ENCODE measurements at places on chromosomes 3 and 15.

DNA sequence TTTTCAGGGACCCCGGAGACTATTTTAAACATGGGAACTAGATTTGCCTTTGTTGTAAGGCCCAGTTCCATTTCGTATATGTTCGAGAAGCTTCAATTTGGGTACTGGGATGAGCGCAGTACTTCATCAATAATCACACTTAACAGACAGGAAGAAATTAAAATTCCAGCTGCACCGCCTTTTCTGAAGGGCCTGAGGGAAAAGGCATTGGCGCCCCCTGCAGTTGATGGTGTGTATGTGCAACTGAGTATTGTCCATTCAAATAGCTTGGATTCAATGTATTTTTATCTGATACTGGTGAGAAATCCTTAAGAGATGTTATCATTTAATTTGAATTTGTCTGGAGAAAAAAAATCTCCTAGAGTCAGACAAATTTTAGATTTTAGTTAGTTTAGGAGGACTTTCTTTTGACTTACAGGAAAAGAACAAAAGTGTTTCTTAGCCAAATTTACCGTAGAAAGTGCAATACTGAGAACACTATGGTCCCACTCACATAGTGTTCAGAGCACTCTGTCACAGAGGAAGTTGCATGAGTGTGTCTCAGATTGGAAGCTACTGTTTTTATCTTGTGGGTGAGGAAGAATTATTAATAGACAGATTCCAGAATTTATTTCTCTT is 5.4 kb upstream of the ALDH1A2 start:
- DNase-seq, result peak; percentile 65

- DNase-seq, result no peak
These were observed 622 bp upstream of the PLSCR1 start for GRCh38 chr3:146544929-146545528.

DNA sequence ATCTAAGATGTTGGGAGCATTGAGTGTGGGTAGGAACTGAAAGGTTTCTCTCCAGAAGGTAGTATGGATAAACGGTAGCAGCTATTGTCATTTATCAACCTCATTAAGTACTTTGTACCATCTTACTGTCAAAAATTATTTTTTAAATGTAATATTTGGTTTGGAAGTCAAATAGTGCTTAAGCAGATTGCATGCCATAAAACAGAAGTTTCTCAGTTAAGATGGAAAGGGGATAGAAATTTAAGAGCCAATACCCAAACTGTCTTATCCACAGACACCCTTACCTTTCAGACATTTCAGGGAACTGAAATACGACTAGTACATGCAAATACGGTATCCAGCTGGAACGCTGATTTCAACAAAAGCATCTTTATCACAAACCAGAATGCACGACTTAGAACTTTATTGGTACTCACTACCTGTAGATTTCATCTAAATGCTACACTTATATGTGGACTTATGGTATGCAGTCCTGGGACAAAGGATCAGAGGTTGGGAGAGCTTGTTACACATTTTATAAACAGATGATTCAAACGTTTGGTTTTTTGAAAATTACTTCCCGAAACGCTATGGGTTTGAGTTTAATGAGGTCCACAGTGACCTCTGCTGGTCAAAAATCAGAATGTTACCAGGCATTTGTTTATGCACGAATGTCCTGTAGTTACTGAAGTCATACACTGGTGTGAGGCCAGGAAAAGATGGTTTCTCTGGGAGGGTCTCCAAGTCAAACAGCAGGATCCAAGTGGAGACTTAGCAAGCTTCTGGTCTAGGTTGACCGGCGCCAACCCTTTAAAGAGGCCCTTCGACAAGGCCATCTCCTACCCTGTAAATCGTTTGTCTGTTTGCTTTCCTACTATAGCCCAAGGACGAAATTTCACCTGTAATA is 45.7 kb upstream of the DUT start:
- DNase-seq, result peak; percentile 74

DNA sequence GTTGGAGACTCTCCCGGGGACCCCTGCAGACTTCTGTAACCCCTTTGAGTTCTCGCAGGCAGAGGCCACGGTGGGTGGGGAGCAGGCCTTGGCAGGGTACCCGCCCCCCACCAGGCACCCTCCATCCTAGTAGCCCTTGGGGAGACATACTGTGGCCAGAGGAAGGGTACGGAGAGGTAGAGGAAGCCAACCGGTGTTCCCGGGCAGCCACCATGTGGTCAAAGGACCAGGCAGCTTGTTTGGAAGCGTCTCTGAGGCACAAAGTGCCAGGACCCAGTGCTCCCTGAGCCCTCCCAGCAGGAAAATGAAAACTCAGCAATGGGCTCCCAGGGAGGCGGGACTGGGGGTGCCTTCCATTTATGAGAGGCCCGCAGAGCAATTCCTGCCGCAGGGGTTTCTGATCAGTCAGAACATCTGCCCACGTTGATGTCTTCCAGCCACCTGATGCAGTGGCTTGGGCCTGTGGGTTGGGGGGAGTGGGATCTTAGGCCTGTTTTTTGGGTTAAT is 53.0 kb upstream of the CGNL1 start:
- no peak for DNase-seq

- DNase-seq, result no peak
These were observed 117.7 kb upstream of the PLCL2 start for GRCh38 chr3:16767006-16767405.

DNA sequence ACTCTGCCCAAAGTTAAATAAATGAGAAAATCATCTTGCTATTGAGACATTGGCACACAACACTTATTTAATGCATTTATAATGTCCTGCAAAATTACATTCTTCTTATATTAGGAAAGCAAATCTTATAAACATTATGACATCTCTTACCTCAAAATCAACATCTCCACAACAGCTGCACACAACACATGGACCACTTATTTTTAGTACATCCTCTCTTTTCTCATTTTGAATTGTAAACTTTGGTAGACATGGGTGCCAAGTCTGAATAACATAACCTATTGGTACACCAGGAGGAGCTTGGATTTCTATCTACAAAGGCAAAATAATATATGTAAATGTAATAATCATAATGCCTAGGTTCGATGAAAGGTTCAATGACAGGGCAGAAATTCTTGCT is 23.0 kb downstream of the PLSCR1 start:
- DNase-seq, result no peak

DNA sequence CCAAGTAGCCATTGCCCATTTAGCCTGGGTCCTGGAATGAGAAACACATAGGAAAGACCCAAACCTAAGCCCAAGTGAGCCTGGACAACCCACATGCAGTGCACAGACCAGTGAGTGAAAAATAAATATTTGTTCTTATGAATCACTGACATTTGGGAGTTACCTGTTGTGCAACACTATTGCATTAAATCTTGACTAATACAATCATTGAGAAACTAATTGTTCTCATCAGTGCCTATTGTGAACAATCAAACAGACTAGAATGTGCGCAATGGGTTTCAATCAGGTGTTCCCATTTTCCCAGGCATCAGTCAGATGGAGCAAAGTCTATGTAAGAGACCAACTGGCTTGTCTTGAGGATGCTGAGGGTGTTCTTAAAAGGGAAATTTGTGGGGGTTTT is 54.7 kb upstream of the CNOT10 start:
- DNase-seq, result no peak

GRCh38 chr3:64079369-64080150 is 56.3 kb upstream of the PSMD6 start:
- no peak for DNase-seq

DNA sequence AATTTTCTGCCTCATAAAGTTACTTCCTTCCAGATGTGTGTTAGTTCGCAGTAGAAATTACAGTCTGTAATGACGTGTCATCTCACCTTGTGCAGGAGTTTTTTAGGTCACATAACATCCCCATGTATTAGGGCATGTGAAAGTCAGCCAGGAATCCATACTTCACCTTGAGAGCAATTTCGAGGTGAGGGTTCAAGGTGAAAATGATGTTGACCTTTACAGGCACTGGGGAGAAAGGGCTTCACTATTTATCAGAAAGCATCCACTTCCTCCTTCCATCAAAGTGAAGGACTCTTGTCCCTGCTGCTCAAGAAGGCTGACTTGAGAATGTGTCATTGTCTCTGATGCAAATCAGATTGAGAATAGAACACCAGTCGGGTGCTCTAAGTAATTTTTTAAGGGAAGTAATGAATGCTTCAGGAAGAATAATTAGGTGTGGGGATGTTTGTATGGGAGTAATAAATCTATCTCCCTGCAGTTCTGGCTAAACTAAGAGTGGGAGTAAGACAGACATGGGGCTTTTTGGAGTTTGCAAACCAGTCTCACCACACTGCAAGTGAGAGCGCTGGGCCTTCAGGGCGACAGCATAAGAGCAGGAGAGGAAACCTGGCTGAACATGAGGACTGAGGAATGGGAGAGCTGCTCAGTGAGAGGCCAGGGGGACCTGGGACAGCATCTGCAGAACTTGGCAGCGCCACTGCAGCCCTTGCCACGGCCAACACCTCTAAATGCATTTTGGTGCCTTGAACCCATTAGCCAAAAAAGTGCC is 85.9 kb upstream of the IL12A start:
- no peak for DNase-seq

DNA sequence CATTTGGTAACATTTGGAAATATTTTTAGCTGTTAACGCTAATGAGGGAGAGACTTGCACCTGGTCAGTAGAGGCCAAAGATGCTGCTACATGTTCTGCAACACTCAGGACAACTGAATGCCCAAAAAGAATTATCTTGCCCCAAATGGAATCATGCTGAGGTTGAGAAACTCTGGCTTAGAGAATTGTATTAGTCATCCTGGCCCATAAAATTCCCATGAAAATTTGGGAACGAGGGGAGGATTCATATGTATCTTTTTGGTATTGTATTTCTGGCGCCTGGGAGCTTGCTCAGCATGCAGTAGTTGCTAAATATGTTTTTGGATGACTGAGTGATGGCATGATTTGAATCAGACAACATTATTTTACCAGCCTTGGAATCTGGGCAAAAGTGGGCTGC is 59.9 kb downstream of the CHL1 start:
- no peak for DNase-seq

DNA sequence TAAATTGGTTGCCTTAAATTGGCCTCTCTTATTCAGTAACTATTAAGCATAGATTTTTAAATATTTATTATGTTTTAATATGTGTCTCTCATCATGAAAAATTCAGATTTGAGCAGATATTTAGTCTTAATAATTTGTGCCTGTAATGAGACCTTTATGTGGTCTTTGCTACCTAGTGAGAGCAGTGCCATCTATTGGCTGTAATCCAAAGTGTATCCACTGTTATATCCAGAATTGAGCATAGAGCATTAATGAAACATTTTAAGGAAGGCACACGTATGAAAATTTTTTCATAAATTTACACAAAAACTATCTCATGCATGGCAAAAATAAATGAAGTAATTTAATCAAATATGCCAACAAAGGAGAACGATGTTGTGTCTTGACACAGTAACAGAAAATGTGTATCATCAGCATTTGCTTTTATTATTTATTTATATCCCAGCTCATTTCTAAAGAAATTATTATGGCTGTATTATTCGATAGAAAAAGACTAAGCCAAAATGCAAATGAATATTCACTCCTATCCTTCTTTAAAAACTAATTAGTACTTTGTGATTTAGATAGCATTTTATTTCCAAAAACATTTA is 203.5 kb downstream of the RSRC1 start:
- DNase-seq, result peak; percentile 39

- DNase-seq, result no peak
These were observed 25.2 kb downstream of the NMNAT3 start for GRCh38 chr3:139652561-139652960.

GRCh38 chr15:29936353-29937049 is 114.2 kb upstream of the TJP1 start:
- DNase-seq, result no peak

- peak; percentile 70 for DNase-seq
These were observed 417 bp downstream of the HACD2 start for GRCh38 chr3:123584284-123584987.

GRCh38 chr3:34382859-34383258 is 584.4 kb downstream of the PDCD6IP start:
- DNase-seq, result no peak

- DNase-seq, result no peak
These were observed 683.5 kb downstream of the TUSC7 start for GRCh38 chr3:117393119-117393518.

GRCh38 chr3:115974940-115975339 is 351.6 kb downstream of the GAP43 start:
- no peak for DNase-seq

DNA sequence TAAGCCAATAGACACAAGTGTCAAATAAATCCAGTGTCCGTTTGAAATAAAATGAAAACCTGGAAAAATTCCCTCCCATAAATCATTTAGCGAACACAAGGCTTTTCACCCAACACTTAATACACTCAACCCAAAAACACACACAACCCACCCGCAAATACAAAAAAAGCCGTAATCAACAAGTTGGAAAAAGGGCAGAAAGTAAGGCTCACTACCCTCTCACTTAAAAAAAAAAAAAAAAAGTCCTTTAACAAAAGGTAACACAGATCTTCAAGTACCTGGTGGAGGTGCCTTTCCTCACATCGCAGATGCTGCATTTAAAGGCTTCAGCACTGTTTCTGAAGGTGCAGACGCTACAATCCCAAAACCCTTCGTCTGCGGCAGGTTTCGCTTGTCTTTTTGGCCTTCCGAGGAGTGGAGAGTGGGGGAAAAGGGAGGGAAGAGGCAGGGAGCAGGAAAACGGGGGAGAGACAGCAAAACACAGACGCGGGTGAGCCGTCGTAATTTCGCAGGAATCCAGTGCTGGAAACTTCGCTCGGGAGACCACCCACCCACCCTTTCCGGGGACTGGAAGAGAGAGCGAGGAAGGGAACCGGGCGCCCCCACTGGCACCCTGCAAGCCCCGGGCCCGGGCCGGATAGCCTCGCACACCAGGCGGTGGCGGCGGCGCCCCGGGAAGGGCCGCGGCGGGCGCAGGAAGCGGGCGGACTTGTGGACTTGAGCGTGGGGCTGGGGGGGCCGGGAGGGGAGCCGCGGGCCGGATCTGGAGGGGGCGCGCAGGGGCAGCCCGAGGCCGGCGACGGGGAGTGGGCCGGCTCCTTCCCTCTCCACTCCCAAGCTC is 401.8 kb downstream of the SHQ1 start:
- DNase-seq, result peak; percentile 82

DNA sequence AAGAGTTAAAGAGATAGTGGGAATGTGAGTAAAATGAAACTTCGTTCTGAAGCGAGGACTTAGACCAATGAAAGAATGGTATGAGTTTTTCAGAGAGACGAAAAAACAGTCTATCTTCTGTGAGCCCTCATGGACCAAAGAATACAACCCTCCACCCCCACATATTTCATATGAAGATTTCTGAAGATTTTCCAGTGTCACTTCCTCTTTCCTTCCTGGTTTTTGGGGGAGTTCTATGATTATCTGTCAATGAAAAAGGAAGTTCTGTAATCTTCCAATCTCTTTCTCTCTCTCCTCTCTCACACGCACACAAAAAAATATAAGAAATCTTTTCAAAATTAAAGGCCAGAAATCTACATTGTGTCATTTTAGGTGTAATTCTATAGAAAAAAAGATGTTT is 27.7 kb downstream of the CMSS1 start:
- no peak for DNase-seq

DNA sequence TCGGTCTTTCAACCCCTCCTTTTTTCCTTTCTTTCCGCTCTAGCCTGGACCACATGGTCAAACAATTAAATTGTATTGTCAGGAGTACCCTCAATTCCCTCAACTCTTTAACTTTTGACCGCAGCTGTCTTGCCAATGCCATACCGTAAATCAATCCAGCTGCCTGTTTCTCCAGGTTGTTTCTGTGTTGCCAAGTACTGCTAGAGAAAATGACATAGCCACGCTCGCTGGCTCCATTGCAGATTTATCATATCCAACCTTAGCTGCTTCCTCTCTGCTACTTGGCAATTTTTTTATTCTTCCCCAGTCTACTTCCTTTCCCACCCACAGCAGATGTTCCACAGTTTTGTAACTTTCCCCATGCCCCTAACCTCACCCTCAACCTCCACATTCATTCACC is 60.0 kb downstream of the ZNF385D start:
- DNase-seq, result no peak

GRCh38 chr3:9776896-9777693 is 7.3 kb upstream of the CAMK1 start:
- no peak for DNase-seq

Measured in retina (tissue), 1 donor.